ENCODE measurements at places on chromosomes 6 and 20.

GRCh38 chr6:117188627-117189201 lies 76.6 kb upstream of the VGLL2 start:
- DNase-seq: peak; percentile 22

DNA sequence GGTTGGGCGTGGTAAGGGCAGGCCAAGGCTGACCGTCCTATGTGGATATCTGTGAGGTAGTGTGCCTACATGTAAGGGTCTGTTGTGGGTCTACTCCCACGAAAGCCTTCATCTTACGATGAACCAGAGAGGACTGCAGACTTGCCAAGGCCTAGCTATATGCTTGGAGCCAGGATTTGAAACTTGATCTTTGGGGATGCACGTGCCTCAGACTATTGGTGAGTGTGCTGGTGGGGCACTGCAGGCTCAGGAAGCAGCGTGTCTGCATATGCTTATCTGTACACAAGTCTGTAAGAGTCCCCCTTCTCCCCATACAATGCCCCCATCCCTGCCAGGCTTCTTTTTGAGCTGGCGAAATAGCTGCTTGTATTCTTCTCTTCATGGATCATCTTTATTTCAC lies 17.9 kb downstream of the PLCG1 start:
- no peak for DNase-seq

DNA sequence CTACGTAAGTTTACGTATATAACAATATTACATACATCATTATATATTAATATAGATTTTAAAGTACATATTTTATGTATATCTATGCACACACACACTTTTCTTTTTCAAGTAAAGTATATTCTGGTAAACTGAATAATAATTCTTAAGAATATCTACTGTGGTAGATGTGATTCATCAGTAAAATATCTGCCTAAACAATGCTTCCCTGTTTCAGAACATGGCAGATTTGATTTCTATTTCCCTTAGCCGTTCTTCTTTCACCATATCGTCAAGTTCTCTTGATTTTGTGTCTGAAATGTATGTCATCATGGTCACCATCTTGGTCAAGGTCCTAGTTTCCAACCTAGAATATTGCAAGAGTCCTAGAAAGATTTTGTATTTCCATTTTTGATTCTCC lies 195.6 kb downstream of the HDGFL1 start:
- DNase-seq: peak; percentile 51

DNA sequence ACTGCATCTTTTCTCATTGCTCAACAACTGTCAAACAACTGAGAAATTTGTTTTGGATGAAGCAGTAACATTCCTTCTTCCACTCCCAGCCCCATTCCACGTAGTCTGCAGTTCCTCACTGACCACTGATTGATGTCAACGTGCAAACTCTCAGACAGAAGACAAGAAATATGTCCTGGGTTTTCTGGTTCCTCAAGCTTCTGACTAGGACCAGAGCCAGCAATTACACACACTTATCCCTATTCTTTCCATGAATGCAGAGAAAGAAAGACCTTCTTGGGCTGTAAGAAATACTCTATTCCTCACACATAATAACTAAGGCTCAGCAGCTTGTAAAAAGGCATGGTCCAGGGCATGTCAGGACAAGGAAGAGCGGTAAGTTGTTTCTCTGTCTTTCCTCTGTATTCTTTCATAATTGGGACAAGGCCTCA lies 790.1 kb upstream of the SLC35B3 start:
- no peak for DNase-seq

GRCh38 chr6:166258854-166259276 lies 49.3 kb downstream of the PRR18 start:
- peak; percentile 4 for DNase-seq

- DNase-seq: peak; percentile 78
Observed at GRCh38 chr6:158808941-158809678, 10.1 kb downstream of the EZR start.

DNA sequence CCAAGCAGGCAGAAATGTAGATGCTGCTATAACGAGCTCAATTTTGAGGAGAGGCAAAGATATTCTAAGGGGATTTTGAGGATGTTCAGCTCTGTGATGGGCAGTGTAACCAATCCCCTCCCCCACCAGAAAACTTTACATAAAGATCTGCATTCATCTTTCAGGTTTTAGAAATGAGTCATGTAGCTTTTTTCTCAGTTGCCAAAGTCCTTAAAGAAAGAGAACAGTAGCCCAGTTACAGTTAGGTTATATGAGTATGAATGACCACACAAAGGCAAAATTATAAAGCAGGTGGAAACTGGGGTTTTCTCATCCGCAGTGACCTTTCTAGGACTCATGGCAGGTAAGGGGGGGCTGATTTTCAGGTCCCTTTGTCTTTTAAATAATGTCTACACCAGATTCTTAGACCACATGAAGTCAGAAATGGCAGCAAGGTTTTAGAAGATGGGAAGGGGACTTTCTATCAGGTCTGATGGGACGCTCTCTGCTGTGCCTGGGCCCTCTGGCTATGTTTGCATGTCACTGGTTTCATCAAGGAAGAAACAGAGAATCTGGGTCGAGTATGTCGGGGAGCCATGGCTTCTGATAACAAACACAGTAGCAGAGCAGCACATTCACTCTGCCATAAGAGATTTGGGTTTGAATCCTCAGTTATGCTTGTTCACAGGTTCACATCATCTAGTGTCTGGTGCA lies 94.7 kb downstream of the CLIC5 start:
- no peak for DNase-seq

DNA sequence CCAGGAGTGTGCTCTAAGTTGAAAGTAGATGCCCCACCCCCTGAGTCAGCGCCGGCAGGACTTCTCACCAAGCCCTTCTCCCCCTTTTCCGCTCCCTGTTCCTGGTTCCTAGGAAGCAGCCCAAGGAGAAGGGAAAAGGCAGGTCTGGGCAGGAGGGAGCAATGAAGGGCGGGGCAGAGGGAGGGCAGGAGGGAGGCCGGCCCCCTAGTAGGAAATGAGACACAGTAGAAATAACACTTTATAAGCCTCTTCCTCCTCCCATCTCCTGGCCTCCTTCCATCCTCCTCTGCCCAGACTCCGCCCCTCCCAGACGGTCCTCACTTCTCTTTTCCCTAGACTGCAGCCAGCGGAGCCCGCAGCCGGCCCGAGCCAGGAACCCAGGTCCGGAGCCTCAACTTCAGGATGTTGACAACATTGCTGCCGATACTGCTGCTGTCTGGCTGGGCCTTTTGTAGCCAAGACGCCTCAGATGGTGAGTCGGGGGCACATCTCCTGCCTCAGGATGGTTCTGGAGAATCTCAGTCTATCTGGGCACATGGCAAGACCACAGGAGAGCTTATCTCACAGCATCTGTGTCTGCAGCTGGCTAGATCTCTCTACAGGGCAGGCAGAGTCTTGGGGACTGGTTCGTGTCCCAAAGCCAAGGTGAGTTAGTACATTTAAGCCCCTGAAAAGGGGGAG lies at the start of gene PROCR:
Gene PROCR, plus strand, starts transcription at position 320 of the 681 bp plus-strand sequence. Its CDS starts 83 bp downstream, at position 403.
- DNase-seq: peak; percentile 98

DNA sequence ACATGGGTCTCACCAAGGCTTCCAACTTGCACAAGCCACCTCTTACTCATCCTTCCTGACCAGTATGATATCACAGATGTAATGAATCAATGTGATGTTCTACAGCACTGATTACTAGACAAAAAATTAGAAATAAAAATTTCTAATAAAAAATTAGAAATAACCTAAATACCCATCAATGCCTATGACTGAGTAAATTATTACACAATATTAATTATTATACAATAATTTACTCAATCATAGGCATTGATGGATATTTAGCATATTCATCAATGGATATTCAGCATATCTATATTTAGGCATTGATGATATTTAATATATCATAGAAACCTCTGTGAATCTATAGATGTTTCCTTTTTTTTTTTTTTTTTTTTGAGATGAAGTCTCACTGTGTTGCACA lies 43.2 kb upstream of the MBOAT1 start:
- DNase-seq: no peak

- peak; percentile 25 for DNase-seq
Observed at GRCh38 chr6:106883808-106884262, 90.7 kb downstream of the CD24 start.

GRCh38 chr20:38111366-38112232 lies 53.5 kb downstream of the TGM2 start:
- no peak for DNase-seq

DNA sequence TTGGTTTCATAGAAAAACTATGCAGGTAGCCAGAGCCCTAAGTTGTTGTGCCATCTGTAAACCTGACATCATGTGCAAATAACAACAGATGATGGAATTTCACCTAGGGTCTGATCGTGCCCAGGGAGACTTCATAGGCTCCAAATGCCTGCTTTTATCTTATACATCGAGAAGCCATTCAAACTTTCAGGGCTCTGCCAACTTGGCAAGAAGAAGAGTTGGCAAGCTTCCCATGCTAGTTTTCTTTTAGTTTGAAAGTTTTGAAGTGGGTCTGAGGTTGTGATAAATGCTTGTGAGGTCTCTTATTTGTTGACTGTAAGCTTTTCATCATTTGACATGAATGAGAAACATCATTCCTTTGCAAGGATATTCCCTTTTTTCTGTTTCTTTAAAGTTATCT lies 175.4 kb upstream of the FLRT3 start:
- DNase-seq: no peak

DNA sequence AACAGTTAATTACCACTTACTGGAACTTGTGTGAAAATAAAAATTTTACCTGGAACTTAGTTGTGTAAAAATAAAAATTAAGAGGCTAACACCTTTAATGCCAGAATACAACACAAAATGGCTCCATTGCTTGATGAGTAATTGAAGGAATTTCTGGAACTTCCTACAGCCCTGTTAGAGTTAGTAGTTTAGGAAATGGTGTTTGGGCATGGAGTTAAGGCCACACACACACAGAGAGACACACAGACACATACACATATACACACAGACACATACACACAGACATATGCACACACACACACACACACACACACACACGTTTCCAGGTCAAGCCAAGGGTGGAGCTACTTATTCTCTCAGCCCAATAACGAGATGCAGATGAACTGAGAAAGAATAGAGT lies 20.6 kb upstream of the CST3 start:
- DNase-seq: peak; percentile 52

GRCh38 chr6:17503051-17503450 lies 97.1 kb upstream of the FAM8A1 start:
- DNase-seq: no peak

DNA sequence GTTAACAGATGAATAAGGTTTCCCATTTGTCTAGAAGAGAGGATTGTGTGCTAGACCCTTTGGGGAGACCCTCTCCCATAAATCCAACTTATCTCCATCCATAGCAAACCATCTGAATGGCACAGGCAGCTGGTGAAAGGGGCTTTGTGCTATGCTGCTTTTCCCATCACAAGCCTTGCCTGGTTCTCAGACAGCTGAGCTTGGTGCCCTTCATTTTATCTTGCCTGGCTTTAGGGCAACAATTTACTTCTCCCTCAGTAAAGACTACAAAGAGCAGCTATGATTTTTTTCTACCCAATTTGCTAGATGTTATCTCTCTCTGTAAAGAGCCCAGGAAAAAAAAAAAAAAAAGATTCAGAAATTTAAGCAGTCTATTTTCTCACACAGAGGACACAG lies 117.0 kb upstream of the COL21A1 start:
- DNase-seq: no peak

DNA sequence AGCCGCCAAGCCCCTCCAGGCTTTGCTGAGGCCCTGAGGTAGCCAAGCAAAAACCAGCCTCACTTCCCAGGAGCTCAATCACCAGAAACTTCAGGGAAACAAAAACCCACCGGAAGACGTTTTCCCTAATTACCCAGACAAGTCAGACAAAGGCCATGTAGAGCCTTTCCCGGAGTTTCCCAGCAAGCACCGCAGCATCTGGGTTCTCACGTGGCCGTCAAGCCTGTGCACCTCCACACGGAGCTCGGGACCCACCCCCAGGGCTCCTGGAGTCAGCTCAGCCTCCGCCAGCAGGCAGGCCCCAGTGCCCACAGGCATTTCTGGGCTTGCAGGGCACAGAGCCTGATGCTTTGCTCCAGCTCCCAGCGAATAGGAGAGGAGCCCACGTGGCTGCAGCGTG lies 10.1 kb upstream of the MRGBP start:
- DNase-seq: peak; percentile 14

GRCh38 chr6:14756340-14756739 lies 489.5 kb upstream of the JARID2 start:
- DNase-seq: no peak

DNA sequence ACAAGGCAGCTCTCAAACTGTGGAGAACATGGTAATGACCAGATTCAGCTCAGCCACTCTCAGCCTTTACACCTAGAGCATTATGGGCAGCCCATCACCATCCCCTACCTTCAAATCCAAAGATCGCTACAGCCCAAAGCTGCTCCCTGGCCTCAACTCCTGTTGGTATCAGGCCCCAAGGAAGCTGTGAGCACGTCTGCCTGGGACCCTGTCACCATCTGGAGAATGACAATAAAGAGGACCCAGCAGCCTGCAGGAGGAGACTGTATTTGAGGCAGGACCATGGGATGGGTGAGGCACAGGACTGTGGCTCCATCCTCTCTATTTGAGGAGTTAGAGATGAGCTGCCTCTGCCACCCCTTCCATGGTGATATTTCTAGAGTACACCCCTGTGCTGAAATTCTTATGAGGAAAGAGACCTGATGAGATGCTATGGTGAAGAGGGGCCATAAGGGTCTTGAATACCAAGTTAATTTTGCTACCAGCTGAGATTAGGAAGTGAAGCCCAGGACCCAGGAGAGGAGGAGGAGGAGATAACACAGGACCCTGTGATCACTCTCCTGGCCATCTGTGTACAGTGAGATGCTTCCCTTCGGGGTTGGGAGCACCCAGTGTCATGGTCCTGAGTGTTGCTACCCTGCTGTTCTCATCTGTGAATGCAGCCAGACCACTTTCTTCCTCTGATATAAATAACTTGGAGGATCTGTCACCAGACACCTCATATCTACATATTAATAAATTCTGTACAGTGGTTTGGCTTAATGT lies 19.6 kb upstream of the MICB start:
- no peak for DNase-seq

DNA sequence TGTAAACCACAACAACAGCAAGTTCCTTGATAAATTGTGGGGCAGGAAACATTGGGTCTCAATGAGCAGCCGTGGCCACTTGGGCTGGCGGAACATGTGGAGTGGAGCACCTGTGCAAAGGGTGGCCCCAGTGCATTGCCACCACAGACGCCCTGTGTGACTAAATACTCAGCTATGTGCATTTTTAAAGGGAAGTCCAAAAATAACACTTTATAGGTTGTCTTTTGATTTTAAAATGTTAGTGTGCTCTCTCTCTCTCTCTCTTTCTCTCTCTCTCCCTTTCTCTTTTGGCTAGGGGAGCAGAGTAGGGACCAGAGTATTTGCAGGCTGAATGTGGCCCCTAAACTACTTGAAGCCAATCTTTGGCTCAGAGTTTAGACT lies 236.3 kb downstream of the BCAS1 start:
- peak; percentile 34 for DNase-seq

- DNase-seq: no peak
Observed at GRCh38 chr6:113281431-113281830, 575.7 kb upstream of the MARCKS start.

- DNase-seq: no peak
Observed at GRCh38 chr6:118897386-118897785, 3.4 kb downstream of the ASF1A start.

GRCh38 chr6:91744566-91744965 lies 1157.7 kb upstream of the MAP3K7 start:
- no peak for DNase-seq

- no peak for DNase-seq
Observed at GRCh38 chr6:15744818-15745402, 82.1 kb upstream of the DTNBP1 start.

Data from kidney tubule cell (primary cell).